Stimulated activated CD8-positive, alpha-beta memory T cell treated with anti-CD3 and anti-CD28 coated beads, Interleukin-4, amount 100 ng/mL, for 48 hours (primary cell): ENCODE measurements at places on chromosomes 3 and 15.

GRCh38 chr3:195187609-195188425 lies 83.1 kb downstream of the XXYLT1 start:
- DNase-seq: no peak

DNA sequence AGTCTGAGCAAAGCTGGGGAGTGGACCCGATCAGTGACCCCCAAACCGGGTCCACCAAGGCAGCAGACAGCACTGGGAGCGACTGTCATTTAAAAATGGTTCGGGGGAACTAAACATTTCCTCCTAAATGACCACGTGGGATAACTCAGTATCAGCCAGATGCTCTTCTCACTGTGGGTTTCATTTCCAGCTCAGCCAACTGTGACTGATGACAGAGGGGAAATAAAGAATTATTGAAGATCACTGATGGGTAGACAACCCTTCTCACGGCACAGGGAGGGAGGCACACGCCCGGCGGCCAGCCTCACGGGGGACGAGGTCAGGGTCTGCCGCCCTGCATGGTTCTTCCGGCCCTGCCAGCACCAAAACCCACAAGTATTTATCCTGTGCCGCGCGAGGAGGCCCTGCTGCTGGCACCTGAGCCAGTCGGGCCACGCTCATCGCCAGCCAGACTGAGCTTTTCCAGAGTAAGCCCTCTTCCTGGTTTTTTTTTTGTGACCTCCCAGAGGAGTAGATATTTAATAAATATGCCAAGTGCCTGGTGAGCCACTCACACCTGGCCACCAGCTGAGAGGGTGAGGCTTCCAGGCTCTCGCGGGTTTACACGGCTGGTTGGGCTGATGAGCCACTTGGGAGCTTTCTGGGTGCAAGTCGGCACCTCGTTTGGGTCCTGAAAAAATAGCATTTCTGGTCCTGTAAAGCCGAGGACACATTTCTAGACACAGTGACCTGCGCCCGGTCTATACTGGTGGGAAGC lies 6.2 kb downstream of the MELTF start:
- DNase-seq: peak; percentile 23

- no peak for DNase-seq
Observed at GRCh38 chr3:170364965-170365364, 7.5 kb downstream of the SKIL start.

DNA sequence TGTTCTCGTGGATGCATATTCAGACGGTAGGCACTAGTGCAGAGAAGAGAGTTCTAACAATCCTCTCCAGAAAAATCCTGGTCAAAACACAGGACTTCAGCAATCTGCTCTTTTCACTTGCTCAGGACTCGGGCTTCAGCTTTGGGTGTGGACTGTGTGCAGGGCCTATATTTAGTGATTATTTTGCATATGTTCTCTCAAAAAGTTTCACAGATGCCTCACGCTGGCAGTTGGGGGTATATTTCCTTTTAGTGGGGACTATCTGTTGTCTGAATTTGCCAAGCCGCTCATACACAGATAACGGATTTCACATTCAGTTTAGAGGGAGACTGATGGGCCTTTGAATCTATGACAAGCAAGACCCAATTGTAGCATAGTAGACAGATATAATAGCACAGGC lies 54.4 kb upstream of the LRRN1 start:
- DNase-seq: no peak

DNA sequence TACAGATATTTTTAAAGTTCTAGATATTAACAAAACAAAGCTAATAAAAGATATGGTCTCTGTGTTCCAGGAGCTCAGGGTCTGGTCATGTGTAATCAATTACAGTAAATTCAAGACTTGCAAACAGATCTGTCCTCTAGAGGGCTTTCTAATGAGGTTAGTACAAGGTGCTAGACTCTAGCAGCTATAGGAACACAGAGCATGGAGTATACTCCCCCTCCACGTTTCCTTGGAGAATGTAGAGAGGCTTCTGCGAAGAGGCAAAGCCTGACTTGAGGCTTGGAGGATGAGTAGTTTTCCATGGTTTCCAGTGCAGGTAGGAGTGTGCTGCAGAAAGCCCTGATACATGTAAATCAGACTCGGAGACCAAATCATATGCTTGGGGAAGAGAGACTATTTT lies 32.7 kb upstream of the DLG1 start:
- no peak for DNase-seq

- DNase-seq: no peak
Observed at GRCh38 chr3:119632216-119632615, 28.2 kb downstream of the POPDC2 start.

GRCh38 chr3:27680517-27681246 lies 41.4 kb downstream of the EOMES start:
- DNase-seq: no peak

DNA sequence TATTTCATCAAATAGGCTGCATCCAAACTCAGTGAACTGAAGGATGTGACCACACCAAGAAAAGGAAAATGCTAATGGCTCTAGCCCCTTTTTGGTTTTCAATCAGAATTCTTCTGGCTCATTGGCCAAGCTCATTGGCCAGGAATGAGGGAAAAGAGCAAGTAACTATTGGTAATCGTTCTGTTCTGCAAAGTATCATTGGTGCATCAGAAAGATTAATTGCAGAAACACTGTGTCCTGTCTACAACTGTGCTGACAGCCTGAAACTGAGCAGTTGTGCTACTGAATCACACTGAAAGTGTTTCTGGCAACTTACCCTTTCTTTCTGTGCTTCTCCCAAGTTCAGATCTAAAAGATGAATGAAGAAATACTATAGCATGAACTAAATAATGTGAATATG lies 116.4 kb upstream of the ROBO2 start:
- DNase-seq: no peak

GRCh38 chr3:195401943-195402342 lies 40.9 kb downstream of the ACAP2 start:
- no peak for DNase-seq

DNA sequence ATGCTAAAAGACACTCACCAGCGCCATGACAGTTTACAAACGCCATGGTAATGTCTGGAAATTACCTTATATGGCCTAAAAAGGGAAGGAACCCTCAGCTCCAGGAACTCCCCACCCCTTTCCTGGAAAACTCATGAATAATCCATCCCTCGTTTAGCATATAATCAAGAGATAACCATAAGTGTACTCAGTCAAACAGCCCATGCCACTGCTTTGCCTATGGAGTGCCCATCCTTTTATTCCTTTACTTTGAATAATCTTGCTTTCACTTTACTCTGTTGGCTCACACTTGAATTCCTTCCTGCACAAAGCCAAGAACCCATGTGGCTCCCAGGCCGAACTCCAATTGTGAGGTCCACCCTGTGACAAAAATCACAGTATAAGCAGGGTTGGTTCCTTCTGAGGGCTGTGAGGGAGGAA lies 19.1 kb upstream of the FSTL1 start:
- no peak for DNase-seq

GRCh38 chr3:52779837-52780585 lies 2.6 kb downstream of the ITIH1 start:
- peak; percentile 4 for DNase-seq

GRCh38 chr3:133259767-133260166 lies 140.1 kb upstream of the BFSP2 start:
- no peak for DNase-seq

DNA sequence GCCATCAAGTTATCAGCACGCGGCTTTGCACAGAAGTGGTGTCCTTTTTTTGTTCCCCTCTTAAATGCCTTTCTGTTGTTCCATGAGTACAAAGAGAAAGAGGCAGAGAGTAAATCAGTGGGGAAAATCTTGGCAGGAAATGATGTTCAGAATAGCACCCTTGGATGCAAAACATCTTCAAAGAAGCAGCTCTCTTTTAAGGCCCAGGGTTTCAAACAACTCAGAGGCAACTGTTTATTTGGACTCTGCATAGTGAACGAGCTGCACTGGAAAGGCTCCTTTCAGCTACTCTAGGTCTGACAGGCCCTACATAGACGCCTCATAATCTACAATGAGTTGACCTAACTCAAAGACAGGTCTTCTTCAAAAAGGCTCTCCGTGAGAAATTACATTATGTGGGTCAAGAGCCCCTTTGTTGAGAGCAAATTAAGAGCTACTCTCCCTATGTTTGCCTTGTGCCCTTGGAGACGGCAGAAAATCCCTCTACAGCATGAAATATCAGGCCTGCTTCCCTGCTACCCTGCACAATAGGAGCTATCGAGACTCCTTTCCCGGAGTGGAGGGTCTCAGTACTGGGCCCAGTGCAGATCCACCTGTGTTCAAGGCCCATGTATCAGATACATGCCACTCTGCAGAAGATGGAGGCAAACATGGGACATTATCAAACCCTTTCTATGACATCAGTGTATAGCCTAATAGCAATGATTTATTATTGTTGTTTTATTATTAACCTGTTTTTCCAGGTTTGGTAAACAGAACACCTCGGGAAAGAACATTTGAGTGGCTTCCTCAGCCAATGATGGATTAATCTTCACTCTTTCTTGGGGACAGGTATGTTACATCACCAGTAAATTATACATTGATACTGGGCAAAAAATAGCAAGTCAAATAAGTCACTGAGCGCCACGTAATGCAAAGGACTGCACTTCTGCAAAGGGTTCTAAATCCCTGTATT lies 53.1 kb downstream of the HEG1 start:
- no peak for DNase-seq

GRCh38 chr3:72347819-72348319 lies 500.4 kb downstream of the SHQ1 start:
- DNase-seq: peak; percentile 82

DNA sequence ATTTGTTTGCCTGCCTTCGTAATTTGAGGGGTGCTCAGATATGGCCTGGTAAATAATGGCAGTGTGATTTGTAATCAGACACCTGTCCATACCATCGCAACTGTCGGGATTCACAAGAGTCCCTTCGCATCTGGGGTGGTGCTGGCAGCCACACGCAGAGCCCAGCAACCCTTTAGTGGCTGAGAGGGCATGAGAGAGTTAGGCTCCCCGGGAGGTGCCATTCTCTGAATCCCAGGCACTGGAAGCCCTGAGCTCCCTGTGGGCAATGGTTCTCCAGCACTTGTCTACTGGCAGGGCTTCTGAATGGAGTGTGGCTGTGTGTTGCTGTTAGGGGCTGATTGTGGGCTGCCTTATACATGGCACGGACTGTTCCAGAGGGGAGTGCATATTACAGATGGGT lies 230.1 kb downstream of the EBLN2 start:
- DNase-seq: no peak

- DNase-seq: no peak
Observed at GRCh38 chr15:89826671-89827655, 12.3 kb upstream of the ANPEP start.

DNA sequence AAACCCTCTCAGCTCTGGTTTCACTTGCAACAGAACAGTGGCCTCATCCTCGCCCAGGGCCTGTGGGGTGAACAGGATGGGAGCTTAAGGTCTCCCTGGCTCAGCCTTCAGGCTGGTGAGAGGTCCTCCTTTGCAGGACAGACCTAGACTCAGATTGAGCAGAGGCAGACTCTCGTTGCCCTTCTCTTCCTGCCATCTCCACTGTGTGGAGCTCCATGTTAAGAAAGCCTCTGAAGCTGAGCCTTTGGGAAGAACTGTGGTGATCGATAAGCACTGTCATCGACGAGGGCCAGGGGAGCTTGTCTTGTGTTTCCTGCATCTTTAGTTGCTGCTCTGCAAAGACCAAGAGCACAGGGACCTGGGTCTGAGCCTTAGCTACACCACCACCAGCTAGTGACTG lies 37.8 kb upstream of the GRIP2 start:
- no peak for DNase-seq

GRCh38 chr3:126934031-126934531 lies 48.8 kb upstream of the PLXNA1 start:
- DNase-seq: no peak

DNA sequence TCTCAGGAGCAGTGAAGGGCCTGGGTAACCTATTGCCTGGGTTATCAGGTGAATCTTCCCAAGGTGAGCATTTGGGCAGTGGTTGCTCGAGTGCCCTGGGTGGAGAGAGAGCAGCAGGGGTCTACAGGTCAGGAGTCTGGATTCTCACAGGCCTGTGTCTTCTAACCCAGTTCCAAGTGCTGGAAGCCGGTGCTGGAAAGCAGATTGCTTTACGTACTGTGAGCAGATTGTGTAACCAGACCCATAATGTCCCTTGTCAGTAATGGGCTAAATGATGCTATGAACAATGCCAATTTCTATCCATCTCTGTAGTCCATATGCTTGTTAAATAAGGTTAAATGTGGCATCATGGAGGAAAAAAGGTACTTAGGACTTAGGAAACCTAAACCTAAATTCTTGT lies 106.5 kb downstream of the TPRG1 start:
- no peak for DNase-seq

DNA sequence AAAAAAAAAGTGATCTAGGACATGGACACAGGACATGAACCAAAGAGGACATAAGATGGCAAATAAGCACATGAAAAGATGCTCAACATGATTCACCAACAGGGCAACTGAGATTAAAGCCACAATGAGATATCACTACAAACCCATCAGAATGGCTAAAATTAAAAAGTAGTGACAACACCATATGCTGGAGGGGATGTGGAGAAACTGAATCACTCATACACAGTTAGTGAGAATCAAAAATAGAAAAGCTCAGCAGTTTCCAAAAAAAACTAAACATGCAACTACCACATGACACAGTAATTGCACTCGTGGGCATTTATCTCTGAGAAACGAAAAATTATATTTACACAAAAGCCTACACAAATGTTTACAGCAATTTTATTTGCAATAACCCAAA lies 27.9 kb upstream of the ACKR4 start:
- no peak for DNase-seq

- no peak for DNase-seq
Observed at GRCh38 chr3:116040152-116040551, 405.1 kb downstream of the LSAMP start.

- DNase-seq: no peak
Observed at GRCh38 chr3:190528706-190529105, 14.8 kb downstream of the IL1RAP start.

GRCh38 chr15:63089260-63090043 lies 32.2 kb upstream of the LACTB start:
- no peak for DNase-seq

DNA sequence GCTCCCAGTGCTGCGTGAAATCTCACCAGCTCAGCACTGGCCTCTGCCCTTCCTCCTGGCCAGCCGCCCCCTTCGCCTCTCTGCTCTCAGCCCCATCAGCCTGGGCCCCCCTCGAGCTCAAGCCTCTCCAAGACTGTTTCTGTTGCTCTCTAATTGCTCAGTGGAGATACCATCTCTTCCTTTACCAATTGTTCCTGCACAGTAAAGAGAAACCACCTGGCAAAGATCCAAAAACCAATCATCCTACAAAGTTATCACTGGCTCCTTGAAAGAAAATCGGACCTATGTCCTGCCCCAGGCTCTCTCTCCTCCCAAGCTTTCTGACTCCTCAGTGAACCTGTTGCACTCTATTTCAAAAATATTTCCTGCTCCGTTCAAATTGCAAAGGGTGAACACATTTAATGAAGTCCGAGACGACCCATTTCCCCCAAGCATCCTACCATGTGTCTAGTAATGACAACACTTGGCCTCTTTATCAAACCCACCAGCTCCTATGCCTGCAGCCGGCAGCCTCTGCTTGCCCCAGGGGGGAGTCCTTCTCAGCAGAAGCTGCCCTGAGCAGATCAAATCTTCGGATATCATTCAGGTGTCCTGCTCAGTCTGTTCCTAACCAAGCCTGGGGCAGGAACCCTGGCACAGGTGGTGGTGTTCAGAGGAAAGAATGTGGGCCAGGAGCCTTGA lies 53.7 kb upstream of the FAM174B start:
- DNase-seq: no peak
